ENCODE measurements at places on chromosomes 1 and 21. TPM values are rescaled to one million over a fixed set of nuclear protein-coding genes. Genes with fewer than 3 reads are reported as not detected.

The TMEM125 gene
- polyA plus RNA-seq, result not detected

The TAS1R1 gene
- 0.09 TPM for polyA plus RNA-seq

The OR2M3 gene
- polyA plus RNA-seq, result not detected

The SIPA1L2 gene
- polyA plus RNA-seq, result not detected

The RGS13 gene
- not detected for polyA plus RNA-seq

The STUM gene
- polyA plus RNA-seq, result not detected

The TUT4 gene
- 32.3 TPM for polyA plus RNA-seq

The LCA5L gene
- polyA plus RNA-seq, result not detected

The TMEM82 gene
- polyA plus RNA-seq, result not detected

The DCST1 gene
- not detected for polyA plus RNA-seq

The CD1C gene
- 0.68 TPM for polyA plus RNA-seq

The HPCAL4 gene
- 19.7 TPM for polyA plus RNA-seq

The IL24 gene
- 29.9 TPM for polyA plus RNA-seq

The SNAPIN gene
- 120 TPM for polyA plus RNA-seq

The RIPK4 gene
- polyA plus RNA-seq, result not detected

The NEK2 gene
- polyA plus RNA-seq, result 1.5 TPM

The HAO2 gene
- polyA plus RNA-seq, result not detected

The GNAI3 gene
- 10.3 TPM for polyA plus RNA-seq

The CD164L2 gene
- polyA plus RNA-seq, result not detected

The COL11A1 gene
- not detected for polyA plus RNA-seq

The ERICH3 gene
- polyA plus RNA-seq, result not detected

Data from CD4-positive, CD25-positive, alpha-beta regulatory T cell (primary cell).